ENCODE measurements at places on chromosomes 5 and 9.

GRCh38 chr5:32709750-32710549, 1.2 kb upstream of the NPR3 start:
- DNase-seq = no peak

DNA sequence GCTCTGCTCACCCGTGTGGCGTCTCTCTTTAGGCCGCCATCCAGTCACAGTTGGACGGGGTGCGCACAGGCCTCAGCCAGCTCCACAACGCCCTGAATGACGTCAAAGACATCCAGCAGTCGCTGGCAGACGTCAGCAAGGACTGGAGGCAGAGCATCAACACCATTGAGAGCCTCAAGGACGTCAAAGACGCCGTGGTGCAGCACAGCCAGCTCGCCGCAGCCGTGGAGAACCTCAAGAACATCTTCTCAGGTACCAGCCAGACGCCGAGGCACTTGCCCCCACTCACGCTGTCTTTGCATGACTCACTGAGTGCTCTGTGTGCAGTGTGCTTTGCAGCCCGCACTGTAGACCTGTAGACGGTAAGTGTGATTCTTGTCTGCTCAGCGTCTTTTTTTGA, 4.5 kb downstream of the EXOC3 start:
- DNase-seq = no peak

GRCh38 chr5:132007399-132008162, 3.9 kb downstream of the ACSL6 start:
- DNase-seq = peak; percentile 36

GRCh38 chr9:36597412-36598178, 24.9 kb downstream of the MELK start:
- no peak for DNase-seq

DNA sequence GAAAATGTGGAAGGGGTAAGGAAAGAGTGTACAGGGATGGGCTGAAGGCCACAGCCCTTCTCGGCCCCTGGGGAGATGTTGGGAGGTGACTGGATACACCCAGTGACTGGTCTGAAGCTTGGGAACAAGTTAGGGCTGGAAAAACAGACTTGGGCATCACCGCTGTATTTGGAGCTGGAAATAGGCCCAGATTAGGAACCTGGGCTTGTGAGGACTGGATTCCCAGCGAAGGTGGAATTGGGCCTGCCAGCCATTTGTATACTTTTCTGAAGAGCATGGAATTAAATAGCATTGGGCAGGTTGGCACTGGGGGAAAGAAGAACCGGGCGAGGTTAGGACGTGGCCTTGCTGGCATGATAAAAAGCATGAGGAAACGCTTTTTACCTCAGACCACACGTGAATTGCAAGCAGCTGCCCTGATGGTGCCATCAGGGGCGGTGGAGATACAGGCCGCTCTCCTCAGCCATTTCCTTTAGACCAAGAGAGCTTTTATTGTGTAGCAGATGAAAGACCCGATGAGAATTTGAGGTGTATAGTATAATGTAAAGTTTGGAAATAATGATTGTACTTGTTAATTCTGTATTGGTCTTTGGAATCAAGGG, 37.8 kb downstream of the OTULIN start:
- DNase-seq = no peak

DNA sequence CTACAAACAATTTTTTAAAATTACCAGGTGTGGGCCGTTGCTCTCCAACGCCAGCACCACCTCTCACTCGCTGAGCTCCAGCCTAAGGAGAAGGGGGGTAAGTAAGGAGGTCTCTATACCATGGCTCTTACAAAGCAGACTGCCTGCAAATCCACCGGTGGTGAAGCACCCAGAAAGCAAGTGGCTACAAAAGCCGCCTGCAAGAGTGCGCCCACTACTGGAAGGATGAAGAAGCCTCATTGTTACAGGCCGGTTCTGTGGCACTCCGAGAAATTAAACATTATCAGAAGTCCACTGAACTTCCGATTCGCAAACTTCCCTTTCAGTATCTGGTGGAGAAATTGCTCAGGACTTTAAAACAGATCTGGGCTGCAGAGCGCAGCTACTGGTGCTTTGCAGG, 46.0 kb downstream of the CDO1 start:
- DNase-seq = no peak

DNA sequence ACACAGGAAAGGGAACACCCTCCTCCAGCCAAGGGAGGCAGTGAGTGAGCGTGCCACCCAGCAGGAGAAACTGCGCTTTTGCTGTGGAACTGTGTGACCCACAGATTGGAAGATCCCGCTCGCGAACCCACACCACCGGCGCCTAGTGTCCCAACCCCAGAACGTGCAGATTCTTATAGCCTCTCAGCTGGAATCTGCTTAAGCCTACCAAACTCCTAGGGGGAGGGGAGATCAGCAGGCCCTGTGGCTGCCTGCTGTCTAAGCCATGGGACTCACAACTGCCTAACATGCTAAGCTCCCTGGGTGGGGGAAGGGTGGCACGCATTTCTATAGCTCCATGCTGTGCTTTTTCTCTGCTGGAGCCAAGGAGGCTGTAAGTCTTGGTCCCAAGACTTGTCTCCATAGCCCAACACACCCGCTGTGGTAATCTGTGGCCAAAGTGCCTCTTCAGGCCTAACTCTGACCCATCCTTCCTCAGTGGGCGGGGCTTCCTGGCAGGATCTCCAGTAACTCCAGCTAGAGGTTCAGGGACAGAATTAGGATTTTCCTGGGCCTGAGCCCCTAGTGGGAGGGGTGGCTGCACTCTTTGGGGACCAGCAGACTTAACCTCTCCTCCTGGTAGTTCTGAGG, 485.0 kb downstream of the TAF11L14 start:
- no peak for DNase-seq

GRCh38 chr9:86122311-86122710, 23.0 kb upstream of the GOLM1 start:
- no peak for DNase-seq

- no peak for DNase-seq
These were observed 5.2 kb downstream of the IL13 start for GRCh38 chr5:132662925-132663770.

DNA sequence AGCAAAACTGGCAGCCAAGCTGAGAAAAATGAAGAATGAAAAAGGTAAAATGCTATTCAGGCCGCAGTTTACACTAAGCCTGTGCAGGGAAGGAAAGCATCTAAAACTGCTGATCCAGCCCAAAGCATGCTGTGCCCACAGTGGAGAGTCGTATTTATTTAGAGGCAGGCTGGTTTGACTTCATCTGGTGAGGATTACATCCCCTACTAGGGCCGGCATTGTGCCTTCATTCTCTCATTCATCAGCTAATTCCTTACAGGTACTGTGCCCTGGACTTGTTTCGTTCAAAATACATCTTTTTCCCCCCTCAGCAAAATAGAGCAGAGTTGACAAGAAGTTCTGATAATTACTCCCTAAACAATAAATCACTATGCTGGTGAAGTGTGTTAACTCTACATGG, 137.5 kb upstream of the DAP start:
- no peak for DNase-seq

GRCh38 chr9:86968258-86968920, 21.1 kb upstream of the GAS1 start:
- DNase-seq = no peak

GRCh38 chr9:113957351-113957750, 81.2 kb downstream of the ZNF618 start:
- no peak for DNase-seq

GRCh38 chr9:138066049-138066448, 188.5 kb downstream of the CACNA1B start:
- no peak for DNase-seq

- DNase-seq = no peak
These were observed 82.3 kb downstream of the MACIR start for GRCh38 chr5:103340717-103341388.

GRCh38 chr5:159210846-159211245, 1.5 kb upstream of the RNF145 start:
- DNase-seq = no peak

DNA sequence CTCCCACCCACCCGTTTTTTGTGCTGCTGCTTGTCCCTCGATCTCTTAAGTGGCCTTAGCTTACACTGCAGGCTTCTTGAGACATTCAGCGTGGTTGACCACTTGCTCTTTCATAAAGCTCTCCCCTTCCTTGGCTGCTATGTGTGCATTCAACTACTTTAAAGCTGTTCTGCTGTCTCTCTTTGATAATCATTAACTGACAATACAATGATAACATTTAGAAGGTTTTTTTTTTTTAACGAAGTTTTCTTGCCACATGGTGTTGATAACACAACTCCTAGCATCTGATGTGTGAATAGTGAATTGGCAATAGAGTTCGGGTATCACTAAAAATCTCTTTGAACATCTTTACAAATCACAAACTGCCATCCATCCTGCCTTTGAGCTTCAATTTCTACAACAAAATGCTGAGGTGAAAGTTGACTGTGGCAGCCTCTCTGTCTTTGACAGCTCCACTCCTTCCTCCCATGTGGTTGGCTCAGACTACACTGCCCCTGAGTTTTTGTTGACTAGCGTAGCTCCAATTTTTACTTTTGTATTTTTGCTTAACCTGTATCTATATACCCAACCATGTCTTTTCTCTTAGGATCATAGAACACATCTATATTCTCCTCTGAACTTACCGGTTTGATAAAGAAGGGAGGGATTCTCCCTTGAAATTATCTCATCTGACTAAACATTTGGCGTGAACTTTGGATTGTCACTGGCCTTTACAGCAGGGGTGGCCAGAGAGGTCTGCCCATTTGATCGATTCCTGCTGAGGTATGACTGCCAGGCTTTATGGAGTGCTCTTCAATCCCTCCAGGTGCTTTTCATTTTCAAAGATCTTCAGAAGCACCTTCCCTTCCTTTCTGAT, 409.4 kb upstream of the CD180 start:
- no peak for DNase-seq

GRCh38 chr9:14401911-14402310, 88.0 kb upstream of the NFIB start:
- no peak for DNase-seq

DNA sequence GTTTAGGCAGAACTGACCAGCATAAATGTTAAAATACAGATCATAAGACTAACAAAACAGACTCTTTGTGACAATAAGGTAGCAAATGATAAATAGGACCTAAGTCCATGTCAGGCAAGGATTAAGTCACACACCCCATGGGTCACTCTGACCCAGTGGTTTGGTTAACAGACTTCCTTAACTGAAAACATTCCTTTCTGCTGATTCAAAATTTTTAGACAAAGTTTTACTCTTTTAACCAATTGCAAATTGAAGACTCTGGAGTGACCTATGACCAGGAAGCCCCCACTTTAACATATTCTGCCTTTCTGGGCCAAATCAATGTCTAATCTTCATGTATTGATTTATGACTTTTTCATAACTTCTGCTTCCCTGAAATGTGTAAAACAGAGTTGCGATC, 4.9 kb upstream of the NXNL2 start:
- no peak for DNase-seq

- DNase-seq = no peak
These were observed 2031.8 kb upstream of the CDH6 start for GRCh38 chr5:29161399-29162291.

DNA sequence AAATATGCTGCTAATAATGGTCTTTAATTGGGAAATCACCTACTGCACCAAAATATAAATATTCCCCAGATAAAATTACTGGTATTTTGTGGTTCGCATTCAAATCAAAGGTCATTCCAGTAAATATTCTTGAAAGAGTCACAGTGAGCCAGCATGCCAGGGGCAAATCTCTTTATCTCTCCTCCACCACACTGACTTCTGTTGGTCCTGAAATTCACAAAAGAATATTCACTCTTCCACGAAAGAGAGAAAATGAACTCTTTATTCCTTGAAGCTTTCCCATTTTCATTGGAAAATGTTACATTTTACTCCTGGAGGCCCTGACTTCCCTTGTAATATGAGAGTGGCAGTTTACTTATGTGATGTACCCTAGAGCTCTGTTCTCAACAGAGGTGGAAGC, 39.7 kb downstream of the ZNF366 start:
- DNase-seq = no peak

DNA sequence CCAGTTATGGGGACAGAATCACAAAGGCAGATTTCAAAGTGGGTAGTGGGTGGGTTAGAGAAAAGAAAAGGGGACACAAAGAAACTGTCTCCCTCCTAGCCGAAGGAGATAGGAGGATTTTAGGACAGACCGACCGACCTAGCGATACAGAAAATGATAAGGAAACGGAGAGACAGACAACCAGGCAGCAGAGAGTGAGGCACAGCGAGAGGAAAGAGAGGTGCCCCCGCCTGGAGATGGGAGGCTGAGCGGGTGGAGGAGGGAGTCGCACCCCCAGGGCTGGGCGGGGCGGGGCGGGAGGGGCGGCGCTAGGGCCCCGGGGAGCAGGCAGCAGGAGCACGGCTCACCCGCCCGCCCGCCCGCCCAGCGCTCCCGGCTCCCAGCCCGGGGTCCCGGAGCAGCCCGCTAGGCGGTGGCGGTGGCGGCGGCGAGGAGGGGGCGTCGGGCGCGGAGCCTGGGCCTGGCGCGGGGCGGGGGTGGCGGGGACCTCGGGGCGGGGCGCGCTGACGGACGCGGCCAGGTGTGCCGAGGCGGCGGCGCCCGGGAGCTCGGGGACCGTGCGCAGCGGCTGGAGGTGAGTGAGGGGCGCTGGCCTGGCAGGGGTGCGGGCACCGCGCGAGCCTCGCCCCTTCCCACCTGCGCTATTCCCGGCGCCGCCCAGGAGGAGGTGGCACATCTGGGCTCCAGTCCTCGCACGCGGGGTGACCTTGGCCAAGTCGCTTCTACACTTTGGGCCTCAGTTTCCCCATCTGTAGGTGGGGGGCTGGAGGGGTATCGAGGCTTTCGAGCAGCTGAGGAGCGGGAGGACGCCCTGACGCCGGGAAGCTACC, 15.9 kb upstream of the SYNPO start:
- DNase-seq = no peak

GRCh38 chr5:156155598-156155997, 171.4 kb upstream of the SGCD start:
- no peak for DNase-seq

DNA sequence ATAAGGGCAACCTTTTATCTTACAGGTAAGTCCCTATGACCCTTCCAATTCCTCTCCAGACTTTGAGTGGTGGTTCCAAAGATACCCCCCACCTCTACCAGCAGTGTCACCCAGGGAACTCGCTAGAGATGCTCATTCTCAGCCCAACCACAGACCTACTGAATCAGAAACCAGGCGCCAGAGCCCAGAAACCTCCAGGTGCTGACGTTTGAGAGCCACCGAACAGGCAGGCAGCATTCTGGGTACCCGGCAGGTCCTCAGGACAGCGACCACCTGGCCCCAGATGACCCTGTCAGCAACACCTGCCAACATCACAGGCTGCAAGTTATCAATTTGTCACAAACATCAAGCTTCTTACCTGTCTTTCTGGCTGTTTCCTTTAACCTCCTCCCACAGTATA, 19.5 kb downstream of the RAPGEF1 start:
- DNase-seq = no peak

DNA sequence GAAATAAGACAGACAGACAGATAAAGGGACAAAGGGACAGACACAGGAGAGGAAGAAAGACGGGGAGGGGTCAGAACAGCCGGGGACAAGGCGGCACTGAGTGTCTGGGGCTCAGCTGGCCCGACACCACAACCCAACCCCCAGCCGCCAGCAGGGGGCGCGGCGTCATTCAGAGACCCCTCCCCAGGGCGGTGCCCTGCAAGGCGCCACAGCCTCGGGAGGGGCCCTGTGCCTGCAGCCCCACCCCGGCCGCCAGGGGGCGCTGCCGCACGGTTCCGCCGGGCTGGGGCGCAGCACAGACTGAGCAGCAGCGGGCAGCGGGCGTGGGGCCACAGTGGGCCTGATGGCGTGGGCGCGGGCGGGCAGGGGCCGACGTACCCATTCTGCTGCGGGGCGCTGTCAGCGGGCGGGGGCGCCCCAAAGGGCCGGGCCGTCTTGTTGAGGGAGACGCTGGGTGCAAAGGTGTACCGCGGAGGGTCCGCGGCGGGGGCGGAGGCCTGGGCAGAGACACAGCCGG, 5.9 kb downstream of the PDLIM7 start:
- DNase-seq = no peak

GRCh38 chr5:176406436-176407052, 9.8 kb downstream of the CLTB start:
- DNase-seq = no peak

Data from stimulated activated CD8-positive, alpha-beta memory T cell treated with anti-CD3 and anti-CD28 coated beads, Interleukin-2, amount 100 ng/mL, for 1 hour (primary cell).